GM12878 (cell line): ENCODE measurements at places on chromosomes 3 and 15.

DNA sequence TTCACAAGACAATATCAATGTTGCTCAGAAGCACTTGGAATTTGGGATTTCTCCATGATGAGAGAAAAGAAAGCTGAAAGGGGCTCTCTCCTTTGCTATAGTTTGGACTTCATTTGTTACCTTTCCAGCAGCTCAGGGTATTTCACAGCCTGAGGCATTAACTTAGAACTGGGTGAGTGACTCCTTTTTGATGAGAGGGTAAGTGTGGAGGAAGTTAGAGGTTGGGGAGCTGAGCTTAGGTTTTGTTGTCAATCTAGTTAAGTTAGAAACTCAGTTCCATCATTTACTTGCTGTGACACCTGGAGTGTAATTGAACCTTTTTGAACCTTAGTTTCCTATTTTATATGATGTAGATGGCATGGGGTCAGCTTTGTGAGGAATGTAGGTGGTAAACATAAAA, 359.1 kb downstream of the PDCD6IP start:
- no peak for DNase-seq

- DNase-seq: no peak
Measured at GRCh38 chr3:148931574-148931973, 59.8 kb upstream of the GYG1 start.

DNA sequence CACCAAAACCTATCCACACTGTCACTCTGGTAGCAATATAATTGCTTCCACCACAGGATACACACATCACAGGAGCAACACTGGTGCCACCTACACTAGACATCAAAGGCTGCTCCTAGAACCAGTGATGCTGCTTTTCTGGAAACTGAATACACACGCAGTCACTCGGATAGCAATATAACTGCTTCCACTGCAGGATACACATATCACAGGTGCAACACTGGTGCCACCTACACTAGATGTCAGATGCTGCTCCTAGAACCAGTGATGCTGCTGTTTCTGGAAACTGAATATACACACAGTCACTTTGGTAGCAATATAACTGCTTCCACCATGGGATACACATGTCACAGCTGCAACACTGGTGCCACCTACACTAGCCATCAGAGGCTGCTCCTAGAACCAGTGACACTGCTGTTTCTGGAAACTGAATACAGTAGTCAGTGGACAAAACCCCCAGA, 6.9 kb upstream of the TNFSF10 start:
- no peak for DNase-seq

DNA sequence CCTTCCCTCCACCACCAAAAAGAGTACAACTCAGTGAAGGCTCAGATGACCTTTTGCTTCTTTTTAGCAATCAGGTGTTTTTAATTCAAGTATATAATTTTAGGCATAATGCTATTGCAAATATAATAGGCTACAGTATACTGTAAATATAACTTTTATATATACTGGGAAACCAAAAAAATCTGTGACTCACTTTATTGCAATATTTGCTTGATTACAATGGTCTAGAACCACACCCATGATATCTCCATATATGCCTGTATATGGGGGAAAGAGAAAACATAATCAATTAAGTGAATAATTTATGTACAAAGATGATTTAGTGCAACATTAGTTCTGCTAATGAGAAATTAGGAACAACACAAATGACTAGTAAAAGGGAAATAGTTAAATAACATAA, 134.3 kb downstream of the TLE3 start:
- no peak for DNase-seq

DNA sequence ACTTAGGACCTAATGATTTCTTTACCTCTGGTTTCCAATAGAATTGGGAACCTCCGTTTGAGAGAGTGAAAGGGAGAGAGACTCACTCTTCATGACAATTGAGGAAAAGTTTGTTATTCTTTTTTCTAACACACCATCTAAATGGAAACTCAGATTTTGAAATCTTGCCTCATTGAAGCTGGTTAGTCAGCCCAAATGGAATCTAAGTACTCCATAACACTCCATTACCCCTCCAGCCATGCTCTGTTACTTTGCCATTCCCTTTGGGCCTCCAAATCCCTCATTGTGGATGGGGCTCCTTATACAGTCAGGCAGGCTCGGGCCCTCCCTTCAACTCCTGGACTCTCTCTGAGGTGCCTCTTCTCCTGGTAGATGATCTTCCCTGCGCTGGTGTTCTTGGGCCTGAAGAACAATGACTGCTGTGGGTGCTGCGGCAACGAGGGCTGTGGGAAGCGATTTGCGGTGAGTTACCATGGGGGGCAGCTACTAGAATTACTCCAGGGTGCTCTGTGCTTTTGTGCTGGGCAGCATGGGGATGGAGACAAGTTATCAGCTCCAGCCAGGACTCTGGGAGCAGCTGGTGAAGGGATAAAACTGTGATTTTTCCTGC, 1.1 kb downstream of the TM4SF4 start:
- no peak for DNase-seq

DNA sequence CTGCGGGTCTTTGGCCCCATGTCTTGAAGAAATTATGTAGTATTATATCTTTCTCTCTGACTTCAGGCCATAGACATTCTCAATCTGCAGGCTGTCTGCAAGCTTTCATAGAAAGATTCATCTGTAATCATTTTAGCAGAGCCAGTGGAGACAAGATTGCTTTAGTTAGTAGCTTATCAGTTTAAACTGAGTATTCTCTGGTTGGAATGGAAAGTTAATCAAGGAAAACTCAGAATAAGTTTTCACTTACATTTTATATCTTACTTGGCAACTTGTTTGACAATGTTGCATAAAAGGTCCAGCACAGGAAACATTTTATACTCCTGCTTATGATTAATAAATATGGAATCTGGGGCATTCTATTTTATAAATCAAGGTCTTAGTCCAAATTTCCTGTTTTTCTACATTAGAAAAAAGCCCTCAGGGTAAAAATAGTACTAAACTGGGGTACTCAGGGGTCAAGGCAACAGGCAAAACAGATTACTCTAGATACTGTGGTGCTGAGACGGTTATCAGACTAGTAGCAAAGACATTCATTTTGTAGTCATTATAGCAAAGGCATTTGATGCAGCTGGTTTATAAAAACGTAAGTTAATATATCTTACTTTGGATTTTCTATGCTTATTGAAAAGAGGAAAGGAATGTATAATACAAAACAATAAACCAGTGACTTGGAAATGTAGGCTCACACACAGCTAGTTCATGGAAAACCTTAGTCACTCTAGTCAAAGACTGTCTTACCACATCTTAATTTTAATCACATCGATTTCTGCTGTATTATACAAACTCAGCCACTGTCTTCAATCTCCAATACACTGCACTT, 45.2 kb upstream of the FILIP1L start:
- no peak for DNase-seq

GRCh38 chr3:84836961-84837360, 121.8 kb upstream of the CADM2 start:
- DNase-seq: no peak

DNA sequence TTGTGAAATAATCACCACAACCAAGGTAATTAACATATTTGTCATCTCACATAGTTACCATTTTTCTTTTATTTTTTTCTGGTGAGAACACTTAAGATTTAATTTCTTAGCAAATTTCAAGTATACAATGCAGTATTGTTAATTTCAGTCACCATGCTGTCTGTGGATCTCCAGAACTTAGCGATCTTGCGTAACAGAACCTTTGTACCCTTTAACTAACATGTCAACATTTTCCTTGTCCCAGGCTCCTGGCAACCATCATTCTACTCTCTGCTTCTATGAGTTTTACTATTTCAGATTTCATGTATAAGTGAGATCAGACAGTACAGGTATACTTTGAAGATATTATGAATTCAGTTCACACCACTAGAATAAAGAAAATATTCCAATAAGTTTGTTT, 154.4 kb downstream of the KCNAB1 start:
- DNase-seq: no peak

DNA sequence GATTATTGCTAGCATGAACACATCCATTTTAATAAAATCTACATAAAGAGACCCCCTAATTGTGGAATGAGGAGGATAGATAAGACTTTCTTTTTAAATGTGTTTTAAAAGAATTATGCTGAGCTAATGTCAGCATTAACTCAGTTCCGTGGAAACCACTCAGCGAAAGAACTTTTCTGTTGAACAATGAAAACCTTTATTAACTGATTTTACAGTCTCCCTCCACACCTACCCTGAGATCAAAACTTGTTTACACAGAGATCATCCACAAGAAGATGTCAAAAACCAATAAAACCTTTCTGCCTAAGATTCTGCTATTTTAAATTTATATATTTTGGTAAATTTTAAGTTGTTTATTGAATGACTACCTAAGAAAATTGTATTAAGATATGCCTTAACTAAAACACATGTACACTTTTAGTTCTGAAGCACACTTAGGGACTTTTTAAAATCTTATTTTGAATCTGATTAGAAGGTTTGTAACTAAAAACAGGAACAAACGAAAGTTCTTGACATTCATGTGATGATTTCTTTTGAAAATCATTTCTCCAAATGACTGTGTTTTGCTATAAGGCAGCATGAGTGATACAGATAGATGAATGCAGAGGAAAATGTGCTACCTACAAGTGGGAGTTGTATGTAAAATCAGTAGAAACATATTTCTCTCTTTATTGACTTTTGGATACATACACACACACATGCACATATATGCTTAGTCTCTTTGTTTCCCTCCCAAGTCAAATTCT, 369.0 kb downstream of the UNC13C start:
- peak; percentile 40 for DNase-seq

- DNase-seq: peak; percentile 61
Measured at GRCh38 chr3:12187448-12188327, 29.0 kb upstream of the TIMP4 start.

DNA sequence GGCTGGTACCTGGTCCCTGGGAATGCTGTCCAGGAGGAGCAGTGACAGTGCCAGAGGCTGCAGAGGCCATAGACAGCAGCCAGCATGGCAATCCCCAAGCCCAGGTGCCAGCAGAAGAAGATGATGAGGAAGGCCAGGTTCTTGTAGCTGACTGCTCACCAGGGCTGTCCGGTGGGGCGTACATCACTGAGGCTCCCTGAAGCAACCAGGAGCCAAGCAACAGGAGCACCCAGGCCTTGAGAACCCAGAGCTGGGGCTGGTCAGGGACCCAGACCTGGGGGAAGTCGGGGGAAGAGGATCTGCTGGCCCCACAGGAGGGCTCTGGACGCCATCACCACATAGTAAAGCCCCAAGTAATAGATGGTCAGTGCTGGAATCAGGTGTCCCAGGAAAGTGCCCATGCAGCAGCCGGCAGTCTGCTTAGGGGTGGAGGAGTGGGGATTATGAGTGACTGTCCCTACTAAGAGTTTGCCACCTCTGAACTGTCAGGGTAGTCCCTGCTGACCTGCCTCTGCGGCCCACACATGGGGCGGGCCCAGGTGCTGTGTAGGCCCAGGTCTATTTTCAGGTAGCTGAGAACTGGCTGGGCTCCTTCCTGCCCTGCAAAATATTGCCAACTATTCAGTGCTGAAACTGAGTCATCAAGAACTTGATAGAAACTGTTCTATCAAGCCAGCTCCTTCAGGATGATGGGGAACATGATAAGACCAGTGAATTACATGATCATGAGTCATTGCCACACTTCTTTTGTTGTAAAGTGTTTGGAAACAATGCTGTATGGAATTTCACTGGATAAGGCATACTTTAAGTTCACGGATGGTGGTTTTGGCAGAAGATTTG, 68.7 kb downstream of the CHRD start:
- no peak for DNase-seq

DNA sequence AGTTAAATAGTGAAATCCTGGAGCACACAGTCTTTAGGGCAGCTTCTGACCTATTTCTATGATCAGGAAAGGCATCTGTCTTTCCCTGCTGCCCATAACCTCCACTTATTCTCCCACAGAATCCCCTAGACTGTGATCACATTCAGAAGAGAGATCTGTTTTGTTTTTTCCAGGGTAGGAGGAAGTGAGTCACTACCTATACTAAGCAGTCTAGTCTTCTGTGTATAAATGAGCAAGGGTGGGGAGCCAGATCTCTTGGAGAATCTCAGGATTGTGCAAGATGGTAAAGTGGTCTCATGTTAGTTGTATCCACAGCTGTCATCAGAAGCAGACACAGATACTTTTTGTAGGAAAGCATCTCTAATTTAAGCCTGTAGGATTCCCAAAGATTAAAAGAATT, 11.8 kb upstream of the FBXO22 start:
- no peak for DNase-seq
